Cardiac septum (tissue), 1 donor: ENCODE measurements at places on chromosomes 2 and 18. TPM values are rescaled to one million over a fixed set of nuclear protein-coding genes. Genes with fewer than 3 reads are reported as not detected.
A peak's percentile ranks its signal among the peaks of the same experiment; 100 is the strongest.

WNT6 gene
- 0.46 TPM for total RNA-seq

ADD2 gene
- 1.6 TPM for total RNA-seq

DNA sequence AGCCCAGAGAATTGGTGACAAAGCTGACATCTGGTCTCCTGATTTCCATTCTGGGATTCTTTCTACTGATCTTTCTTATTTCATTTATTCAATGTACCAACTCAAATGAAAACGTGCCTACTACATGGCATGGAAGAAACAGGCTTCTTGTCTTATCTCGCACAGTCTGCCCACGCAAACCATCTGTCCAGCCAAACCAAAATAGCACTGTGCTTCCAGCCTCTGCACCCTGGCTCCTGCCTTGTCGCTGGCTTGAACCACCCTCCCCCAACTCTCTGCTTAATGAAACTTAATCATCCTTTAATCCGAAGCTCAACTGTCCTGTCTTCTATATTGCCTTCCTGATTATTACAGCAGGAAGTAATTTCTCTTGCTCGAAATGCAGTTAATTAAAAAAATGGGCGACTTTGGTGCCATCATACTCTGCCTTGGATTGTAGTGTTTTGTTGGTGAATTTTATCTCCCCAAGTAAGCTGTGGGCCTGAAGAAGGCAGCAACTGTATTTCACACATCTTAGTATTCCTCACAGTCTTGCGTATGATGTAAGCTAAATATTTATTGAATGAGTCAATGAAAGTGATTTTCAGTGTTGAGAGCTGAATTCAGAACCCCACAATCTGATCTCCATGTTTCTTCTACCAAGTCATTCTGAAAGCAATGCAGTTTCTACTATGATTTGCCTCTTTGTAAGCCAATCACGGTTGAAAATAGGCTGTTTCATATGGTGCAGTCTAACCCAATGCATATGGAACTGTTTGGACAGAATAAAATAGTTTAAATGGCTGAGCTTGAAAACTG is 190.8 kb downstream of the TMEM247 start:
- DNase-seq: no peak

GRCh38 chr2:168926621-168927386 is 25.7 kb downstream of the G6PC2 start:
- DNase-seq: no peak

- no peak for DNase-seq
These were observed 191.3 kb downstream of the MYO1B start for GRCh38 chr2:191436368-191437055.

DNA sequence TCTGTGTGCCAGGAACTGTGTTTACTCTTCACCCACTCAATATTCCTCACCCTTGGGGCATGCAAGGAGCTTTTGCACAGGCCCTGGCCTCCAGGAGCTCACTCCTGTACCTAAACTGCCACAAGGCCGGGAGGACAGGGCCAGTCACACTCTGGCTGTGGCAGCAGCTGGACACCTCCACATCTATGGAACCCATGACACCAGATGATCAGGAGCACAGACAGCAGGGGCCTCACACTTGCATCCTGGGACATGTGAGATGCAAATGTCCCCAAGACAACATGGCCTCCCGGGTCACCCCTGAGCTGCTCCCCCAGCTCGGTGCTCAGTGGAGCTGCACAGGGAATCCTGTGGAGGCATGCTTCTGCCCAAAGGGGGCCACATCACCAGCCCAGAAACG is 61.8 kb upstream of the SLC66A3 start:
- no peak for DNase-seq

- no peak for DNase-seq
These were observed 43.5 kb downstream of the FBLN7 start for GRCh38 chr2:112181571-112182290.

DNA sequence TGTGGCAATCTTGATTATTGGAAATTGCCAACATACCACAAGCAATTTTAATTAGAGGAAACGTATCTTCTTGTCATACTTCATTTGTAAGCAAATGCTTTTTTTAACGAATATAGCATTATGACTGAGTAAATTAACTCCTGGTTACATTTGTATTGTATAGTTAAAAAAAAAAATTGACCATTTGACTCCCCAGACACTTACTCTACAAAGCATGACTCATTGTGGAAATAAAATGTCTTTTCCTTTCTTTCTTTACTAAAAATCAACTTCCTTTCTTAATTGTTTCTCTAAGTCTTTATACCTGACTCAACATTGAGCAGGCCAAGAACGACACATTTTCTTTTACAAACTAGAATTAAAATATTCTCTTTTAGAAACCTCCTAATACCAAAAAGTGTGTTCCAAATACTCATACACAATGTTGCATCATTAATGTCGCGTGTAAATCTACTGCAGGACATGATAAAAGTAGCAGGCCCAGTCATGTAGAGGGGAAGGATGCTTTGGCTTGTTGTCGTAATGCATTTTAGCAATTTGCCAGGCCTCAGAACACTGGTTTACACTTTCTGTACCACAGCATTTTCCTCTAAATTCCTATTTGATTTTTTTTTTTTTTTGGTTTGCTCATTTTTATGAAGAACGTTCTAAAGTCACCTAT is 349.6 kb upstream of the KCNH7 start:
- no peak for DNase-seq

CELF4 gene
- total RNA-seq: 0.24 TPM

DNA sequence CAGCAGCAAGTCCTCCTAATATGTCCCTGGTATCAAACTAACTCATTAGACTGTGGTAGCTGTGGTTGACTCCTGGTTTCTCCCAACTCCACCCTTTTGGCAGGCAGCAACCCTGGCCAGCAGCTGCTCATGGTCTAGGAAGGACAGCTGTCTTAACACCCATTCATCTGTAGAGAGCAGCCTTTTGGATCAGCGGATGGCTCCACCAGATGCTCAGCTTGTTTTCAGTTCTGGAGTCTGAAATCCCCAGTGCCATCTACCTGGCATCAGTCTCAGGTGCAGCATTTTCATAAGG is 100.5 kb downstream of the SPOPL start:
- DNase-seq: no peak

DNA sequence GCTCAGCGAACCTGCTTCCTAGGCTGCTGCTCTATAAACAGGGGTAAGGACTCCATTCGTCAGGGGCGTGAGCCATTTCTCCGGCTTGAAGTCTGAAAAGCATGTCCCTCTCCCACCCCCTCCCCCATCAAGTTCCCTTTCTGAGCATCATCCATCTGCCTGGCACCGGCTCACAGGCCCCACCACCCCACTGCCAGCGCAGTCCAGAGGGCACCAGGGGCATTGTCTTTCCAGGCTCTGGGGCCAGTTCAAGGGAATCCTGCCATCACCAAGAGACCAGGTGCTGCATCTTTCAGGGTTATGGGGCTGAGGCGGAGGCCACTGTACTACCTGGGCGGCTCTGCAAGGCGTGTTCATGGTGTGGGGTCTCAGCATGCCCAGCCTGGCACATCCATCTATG is 64.7 kb upstream of the EDAR start:
- DNase-seq: no peak

GRCh38 chr2:233083782-233084181 is 23.6 kb downstream of the INPP5D start:
- no peak for DNase-seq

VAMP5 gene
- total RNA-seq: 27.9 TPM

- DNase-seq: no peak
These were observed 32.0 kb upstream of the PLB1 start for GRCh38 chr2:28463893-28464292.

GRCh38 chr18:1047406-1047805 is 142.7 kb downstream of the ADCYAP1 start:
- no peak for DNase-seq

- no peak for DNase-seq
These were observed 61.2 kb downstream of the LRPPRC start for GRCh38 chr2:43934567-43934966.

DNA sequence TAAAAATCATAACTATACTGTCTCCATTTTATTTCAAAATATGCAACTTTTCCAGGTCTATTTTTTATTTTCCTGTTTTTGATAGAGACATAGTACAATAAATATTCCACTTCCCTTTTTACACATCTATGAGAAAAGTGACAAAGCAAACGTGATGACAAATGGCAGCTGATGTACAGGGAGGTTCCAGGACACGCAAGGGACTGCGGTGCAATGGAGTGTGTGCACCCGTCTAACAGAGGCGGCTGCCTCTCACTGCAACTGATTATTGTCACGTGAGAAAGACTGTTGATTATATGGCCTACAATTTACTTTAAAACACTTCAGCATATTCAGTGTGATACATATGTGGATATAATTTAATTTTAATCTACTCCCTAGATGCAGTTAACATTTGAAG is 142.6 kb downstream of the LRRC30 start:
- no peak for DNase-seq

- DNase-seq: peak; percentile 87
These were observed 7.6 kb downstream of the ZFP36L2 start for GRCh38 chr2:43218702-43219382.

TRABD2A gene
- total RNA-seq: 0.54 TPM

PPP1R1C gene
- total RNA-seq: 29.6 TPM

DNA sequence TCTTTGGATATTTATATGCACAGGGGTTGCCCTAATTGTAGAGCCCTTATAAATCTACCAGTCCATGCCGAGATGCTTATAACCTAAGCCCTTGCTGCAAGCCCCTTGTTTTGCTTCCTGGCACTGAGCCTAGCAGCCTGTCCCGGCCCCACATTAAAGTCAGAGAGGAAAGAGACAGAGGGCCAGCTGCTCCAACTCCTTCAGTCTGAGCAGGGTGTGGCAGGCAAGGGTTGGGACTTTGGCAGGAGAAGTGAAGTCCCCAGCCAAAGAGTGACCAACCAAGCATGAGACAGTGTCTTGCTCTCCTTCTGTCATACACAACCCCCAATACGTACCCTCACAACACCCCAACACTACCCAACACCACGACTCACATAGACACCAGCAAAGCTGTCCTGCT is 54.7 kb upstream of the FZD7 start:
- DNase-seq: peak; percentile 24

DNA sequence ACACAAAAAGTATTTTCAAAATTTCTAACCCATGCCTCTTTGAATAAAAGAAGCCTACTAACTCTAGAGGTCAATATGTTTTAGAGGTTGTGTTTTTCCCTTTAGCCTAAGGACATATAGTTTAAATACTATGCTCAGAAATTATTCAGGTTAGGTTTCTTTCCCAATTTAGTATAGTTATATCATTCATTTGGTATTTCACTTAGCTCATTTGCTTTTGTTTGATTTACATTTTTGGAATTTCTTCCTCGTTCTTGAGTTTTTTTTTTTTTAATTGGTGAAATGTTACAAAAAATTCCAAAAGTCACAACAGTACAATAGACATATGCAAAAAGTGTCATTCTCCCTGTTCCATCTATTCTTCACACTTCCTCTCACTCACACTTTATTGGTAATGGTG is 371.3 kb upstream of the TNP1 start:
- no peak for DNase-seq

GRCh38 chr18:74429096-74429495 is 28.0 kb downstream of the DIPK1C start:
- DNase-seq: no peak

HOXD1 gene
- total RNA-seq: 0.59 TPM

GRCh38 chr18:79796531-79797405 is 970 bp upstream of the KCNG2 start:
- DNase-seq: no peak

GRCh38 chr2:209872675-209873074 is 101.0 kb downstream of the UNC80 start:
- no peak for DNase-seq

GRCh38 chr18:49847524-49847923 is 34.2 kb upstream of the ACAA2 start:
- DNase-seq: no peak

GRCh38 chr2:232485348-232485756 is 2.3 kb downstream of the ECEL1 start:
- no peak for DNase-seq

- no peak for DNase-seq
These were observed 137.8 kb downstream of the BCL2 start for GRCh38 chr18:63181706-63182309.

GRCh38 chr18:11002277-11002676 is 147.1 kb downstream of the PIEZO2 start:
- DNase-seq: no peak

DNA sequence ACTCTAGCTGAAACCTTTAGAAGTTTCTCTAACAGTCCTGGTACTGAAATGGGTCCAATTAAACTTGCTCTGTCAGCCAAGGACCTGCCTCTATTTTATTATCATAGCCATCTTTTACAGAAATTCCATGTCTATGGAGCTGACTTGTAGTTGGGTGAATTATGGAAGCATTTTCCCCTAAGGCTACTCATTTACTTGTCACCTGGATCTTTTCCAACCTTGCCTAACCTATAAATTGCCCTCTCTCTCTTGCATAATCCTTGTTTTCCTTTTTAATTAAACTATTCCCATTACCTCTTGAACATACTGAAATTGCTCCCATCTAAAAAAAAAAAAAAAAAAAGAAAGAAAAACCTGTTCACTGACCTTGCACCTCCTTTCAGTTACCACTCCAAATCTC is 74.6 kb upstream of the DOK6 start:
- DNase-seq: no peak

GRCh38 chr18:77019641-77020040 is 112.9 kb downstream of the MBP start:
- DNase-seq: no peak

- no peak for DNase-seq
These were observed 174.3 kb downstream of the RBM43 start for GRCh38 chr2:151087377-151087776.

GRCh38 chr2:173058097-173058496 is 17.5 kb upstream of the MAP3K20 start:
- DNase-seq: no peak

DNA sequence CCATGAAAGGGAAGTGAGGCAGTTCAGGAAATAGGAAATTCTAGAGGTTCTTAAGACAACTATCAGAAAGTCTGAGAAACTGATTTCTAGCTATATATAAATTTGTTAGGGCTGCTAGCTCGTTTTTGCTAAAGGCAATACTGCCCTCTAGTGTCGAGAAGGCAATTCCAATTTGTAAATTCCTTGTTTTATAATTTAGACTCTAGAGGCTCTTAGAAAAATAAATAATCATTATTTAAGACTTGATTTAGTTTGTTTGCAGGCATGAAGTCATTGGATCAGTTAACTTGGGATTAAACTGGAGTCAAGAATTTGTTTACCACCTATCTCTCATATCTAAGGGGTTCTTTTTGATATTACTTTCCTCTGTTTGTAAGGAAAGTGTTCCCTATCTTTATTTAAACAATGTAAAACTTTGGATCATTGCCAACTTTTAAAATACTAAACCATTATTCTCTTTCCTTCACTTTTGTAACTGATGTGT is 66.2 kb downstream of the ACVR2A start:
- DNase-seq: no peak

DNA sequence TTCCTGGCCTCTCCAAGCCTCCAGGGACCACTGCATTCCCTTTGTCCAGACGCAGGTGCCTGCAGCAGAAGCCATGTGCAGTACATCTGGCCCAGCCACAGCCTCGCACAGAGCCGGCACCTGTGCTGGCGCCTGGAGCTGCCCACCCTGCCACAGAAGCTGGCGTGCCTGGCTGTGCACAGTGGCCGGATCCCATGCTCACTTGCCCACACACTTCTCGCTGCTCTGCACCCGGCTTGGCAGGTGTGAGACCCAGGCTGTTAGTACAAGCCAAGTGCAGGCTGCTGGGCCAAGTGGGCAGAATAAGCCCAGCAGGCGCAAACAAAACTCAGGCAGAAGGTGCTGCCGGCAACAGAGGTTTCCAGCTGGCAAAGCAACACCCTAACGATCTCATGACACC is 124.5 kb upstream of the CCDC150 start:
- DNase-seq: peak; percentile 76
